Osteoblast (primary cell): ENCODE measurements at places on chromosomes 16 and 17.
A peak's percentile ranks its signal among the peaks of the same experiment; 100 is the strongest.

DNA sequence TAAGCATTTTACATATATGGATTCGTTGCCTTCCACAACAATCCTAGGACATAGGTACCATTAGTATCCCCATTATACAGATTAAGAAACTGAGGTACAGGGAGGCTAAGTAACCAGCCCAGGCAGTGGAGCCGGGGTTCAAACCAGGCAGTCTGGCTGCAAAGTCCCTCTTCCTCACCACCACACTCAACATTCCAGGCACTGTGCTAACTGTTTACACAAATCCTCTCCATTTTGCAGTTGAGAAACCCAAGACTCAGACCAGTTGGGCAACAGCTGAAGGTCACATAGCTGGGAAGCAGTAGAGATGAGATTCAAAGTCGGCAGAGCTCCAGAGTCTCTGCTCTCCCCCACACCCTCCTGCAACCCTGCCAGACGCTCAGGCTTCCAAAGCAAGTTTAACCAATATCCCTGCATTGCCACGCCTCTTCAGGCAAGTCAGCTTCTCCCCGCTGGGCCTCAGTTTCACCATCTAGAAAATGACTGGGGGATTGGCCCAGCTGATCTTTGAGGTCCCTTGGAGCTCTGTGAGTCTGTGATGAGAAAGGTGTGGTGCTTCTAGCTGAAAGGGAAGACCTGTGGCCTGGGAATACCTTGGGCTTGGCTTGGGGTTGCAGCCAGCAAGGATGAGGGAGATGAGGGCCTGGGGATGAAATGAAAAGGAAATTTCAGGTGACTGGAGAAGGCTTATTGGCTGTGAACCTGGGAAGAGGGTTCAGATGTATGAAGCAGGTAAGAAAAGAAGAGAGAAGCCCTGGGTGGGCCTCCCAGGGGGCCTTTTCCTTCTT lies 14.0 kb downstream of the CCR7 start:
- peak; percentile 96 for DNase-seq

- peak; percentile 98 for DNase-seq
These were observed 6.7 kb downstream of the CBX8 start for GRCh38 chr17:79789943-79790804.

- no peak for DNase-seq
These were observed 35.2 kb downstream of the NXN start for GRCh38 chr17:944266-944826.

GRCh38 chr17:17725752-17726457 lies 44.6 kb downstream of the RAI1 start:
- peak; percentile 90 for DNase-seq
